K562 (cell line): ENCODE measurements at places on chromosomes 1 and 21. TPM values are rescaled to one million over a fixed set of nuclear protein-coding genes. Genes with fewer than 3 reads are reported as not detected.

GRCh38 chr1:153779781-153780541, 4.8 kb downstream of the SLC27A3 start:
- DNase-seq: peak; percentile 54

DNA sequence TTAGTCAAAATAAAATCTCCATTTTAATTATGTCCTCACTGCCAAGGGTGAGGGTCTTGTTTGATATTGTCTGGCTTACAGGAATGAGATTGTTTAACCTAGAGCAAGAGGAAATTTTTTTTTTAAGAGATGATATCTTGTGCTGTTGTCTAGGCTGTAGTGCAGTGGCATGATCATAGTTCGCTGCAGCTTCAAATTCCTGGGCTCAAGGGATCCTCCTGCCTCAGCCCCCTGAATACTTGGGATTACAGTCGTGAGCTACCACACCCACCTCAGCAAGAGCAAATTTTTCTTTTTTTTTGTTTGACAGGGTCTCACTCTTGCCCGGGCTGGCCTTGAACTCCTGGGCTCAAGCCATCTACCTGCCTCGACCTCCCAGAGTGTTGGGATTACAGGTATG, 84.6 kb downstream of the DISP1 start:
- no peak for DNase-seq

GRCh38 chr1:75641325-75641724, 30.4 kb upstream of the SLC44A5 start:
- no peak for DNase-seq

DNA sequence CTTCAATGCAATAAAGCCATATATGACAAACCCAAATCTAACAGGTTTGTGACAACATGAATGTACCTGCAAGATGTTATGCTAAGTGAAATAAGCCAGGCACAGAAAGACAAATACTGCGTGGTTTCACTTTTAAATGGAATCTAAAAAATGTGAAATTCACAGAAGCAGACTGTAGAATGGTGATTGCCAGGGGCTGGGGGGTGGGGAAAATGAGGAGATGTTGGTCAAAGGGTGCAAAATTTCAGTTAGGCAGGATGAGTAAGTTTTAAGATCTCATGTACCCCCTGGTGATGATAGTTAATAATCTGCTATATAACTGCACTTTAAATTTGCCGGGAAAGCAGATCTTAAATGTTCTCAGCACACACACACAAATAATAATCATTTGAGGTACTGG, 160.5 kb downstream of the PTBP2 start:
- no peak for DNase-seq

DNA sequence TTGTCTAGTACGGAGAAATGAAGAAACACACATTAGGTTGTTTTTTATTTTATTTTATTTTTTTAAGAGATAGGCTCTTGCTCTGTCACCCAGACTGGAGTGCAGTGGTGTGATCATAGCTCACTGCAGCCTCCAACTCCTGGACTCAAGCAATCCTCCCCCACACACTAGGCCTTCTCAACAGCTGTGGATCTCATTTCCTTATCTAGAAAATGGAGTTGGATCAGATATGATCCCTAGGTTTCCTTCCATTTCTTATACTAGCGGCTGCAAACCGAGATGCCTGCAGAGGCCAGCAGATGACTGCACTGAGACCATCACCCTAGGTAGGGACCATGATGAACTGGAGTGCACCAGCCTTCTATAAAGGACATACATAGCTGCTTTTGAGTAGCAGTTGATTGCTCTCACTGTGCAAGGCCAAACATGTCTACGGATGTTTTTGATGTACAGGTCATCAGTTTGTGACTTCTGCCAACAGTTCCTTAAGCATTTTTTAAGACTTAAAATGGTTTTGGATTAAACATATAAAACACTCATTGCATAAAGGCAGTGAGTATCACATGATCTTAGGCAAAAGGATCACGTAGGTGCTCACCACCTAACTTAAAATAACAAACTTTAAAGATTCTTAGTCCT, 11.4 kb upstream of the KLHL12 start:
- peak; percentile 67 for DNase-seq

- DNase-seq: no peak
These were observed 38.9 kb downstream of the S1PR1 start for GRCh38 chr1:101275672-101276071.

- DNase-seq: no peak
These were observed 14.2 kb downstream of the COL6A1 start for GRCh38 chr21:45995686-45996179.

GRCh38 chr1:201230676-201231075, 40.1 kb downstream of the IGFN1 start:
- DNase-seq: no peak

LCE1D gene
- not detected in 2 replicates for polyA plus RNA-seq

RBM34 gene
- 99.9 and 124 TPM in 2 replicates for polyA plus RNA-seq

DNA sequence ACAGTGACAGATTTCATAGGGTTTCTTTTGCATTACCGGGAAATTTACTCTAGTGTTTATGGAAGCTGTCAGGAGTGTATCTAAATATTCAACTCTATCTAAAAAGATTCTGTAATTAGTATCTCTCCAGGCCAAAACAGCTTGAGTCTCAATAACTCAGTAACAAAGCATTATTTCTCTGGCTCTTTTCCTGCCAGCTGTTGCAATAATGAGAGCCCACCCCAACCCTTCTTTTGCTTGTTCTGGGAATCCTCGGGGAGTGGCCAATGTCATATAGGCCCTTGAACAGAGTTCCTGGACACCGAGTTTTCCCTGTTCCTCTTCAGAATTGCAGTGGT, 120.1 kb upstream of the SGIP1 start:
- DNase-seq: no peak

RHD gene
- 8.8 and 9.1 TPM in 2 replicates for polyA plus RNA-seq

DNA sequence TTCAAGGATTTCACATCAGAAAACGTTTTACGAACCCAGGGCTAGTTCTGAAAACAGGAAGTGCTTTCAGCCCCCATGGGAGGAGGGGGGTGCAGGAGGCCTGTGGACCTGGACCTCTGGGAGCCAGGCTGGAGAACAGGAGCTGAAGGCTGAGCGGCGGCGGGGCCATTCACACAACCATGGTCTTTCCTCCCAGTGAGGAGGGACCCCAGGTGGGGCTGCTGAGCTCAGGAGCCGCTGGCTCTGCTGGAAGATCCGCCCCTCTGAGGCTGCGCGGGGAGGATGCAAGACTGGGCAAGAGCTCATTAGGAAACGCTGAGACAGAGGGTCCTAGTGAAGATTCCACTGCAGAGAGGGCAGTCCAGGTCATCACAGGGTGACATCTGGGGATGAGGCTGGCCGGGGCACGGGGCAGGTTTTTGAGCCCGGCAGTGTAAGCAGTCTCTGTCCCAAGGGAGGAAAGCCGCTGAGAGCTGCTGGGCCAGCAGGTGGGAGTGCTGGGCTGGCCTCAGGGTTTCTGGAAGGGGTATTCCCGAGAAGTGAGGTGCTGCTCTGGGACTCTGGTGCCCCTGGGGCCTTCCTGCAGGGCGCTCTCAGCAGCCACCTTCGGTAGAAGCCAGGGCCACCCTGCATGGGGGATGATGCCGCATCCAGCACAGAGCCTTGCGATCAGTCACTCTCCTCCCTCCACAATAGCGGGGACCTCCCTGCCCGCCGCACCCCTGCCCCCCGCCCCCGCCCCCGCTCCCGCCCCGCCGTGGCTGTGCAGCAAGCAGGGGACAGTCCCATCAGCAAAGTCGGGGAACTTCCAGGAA, 7.5 kb downstream of the MX2 start:
- DNase-seq: no peak

HUNK gene
- polyA plus RNA-seq: not detected in 2 replicates

ARMH1 gene
- polyA plus RNA-seq: 0.41 TPM in 1 of 2 replicates, not detected in the other

DNA sequence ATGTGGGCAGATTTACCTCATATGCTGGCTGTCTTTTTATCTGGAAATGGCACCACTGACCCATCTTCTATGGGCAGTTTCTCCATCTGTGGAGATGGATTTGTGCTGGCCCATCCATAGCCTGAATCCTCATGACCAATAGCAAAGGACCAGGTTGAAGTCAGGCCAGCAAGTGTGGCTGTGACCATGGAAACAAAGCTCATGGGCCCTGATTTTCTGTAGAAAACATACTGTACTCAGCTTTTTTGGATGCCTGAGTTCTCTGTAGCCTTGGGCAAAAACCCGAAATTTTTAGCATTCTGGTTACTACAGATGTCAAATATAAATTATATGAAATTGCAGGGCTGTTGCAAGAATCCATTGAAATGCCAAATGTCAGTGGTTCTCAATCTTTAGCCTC, 155.0 kb downstream of the PLXNA2 start:
- DNase-seq: no peak

DNA sequence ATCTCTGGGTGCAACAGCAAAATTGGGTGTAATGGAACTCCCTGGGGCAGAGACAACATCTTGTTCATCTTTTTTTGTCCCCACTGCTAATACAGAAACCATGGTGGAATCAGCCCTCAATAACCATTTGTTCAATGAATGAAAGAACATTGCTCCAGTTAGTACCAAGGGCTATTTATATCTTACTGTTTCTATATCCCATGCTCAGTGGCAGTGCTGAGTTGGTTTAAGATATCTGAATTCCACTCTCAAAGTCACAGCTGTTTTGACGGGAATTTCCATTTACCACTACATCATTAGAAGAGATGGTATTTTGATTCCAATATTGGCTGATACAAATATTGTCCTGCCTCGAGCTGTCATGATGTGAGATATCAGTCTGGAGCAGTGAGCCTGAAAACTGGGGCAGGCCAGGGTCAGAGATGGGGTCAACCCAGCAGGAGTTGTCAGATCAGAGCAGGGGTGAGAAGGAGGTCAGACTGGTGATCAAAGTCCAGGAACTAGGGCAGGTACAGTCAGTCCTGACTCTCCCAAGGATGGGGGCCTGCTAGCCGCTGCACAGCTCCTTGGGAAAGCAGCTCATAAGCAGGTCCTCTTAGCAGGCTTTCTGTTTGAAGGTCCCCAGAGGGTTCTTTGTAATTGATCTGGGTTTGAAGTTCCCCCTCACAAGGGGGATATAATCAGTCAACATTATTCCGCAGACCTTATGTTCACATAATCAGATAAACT, 5.8 kb upstream of the PHC2 start:
- peak; percentile 33 for DNase-seq

DNA sequence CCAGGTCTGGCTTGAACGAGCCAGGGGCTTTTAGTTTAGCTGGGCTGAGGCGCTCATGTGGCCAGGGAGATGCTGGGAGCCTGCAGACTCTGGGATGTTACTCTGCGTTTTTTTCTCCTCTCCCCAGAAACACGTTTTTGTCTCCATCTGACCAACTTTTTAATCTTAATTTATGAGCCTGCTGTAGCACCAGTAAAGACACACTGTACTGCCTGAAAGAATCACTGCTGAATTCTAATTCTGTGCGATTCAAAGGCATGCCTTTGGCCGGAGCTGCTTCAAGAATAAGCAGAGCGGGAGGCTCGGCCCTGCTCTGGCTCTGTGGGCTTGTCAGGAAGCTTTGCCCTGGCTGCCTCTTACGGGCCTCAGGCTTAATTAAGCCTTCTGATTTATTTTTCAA, 129.5 kb downstream of the CAMTA1 start:
- DNase-seq: no peak

- DNase-seq: no peak
These were observed 33.5 kb downstream of the CYYR1 start for GRCh38 chr21:26539566-26539965.

GRCh38 chr1:227268943-227269342, 49.3 kb downstream of the CDC42BPA start:
- no peak for DNase-seq

DTL gene
- 42.9 and 48.6 TPM in 2 replicates for polyA plus RNA-seq

FCRL2 gene
- polyA plus RNA-seq: not detected in 2 replicates

DNA sequence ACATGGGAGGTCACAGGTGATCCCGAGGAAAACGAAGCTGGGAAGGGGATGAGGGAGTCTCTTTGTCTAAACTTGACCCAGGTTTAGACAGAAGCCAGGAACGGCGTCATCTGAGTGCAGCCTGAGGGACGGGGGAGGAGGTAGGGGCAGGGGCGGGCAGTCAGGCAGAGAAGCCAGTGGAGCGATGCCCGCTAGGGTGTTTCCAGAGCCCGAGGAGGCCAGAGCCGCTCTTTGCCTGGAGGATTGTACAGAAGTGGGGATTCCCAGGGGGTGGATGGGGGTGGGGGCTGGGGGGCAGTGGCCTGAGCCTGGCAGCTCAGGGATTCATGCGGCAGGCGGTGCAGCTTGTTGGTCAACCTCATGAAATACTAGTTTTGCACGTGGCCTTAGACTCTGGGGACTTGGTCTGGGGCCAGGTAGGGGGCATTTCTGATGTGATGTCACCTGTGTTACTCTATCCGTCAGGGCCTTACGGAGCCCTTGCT, 58.4 kb downstream of the VPS26C start:
- DNase-seq: no peak

DNA sequence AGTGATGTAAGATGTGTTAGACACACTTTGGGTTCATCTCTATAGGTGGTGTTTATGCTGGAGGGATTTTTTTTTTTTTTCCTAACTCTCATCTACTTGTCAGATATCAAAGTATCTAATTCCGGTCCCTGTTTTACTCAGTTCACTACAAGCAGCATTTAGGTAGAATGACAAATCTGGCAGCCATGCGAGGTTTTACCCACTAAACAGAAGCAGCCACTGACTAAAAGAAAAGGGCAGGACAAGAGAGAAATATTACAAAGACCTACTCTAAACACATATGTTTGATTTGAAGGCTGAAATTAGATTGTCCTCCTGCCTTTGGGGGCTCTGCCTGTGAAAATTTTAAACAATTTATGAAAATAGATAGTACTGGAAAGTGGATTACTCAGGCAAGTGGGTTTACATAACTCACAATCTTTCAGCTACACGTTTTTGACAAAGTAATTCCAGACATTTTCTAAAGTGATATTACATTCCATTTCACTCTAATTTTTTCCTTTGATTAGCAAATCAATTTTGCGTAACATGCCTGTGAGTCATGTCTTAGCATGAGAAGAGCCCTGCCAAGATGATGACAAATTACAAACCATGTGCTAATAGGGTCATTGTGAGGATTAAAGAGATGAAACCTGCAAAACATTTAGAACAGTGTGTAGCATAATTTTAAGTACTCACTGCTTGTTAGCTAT, 172.6 kb downstream of the PLA2G4A start:
- DNase-seq: no peak

DNA sequence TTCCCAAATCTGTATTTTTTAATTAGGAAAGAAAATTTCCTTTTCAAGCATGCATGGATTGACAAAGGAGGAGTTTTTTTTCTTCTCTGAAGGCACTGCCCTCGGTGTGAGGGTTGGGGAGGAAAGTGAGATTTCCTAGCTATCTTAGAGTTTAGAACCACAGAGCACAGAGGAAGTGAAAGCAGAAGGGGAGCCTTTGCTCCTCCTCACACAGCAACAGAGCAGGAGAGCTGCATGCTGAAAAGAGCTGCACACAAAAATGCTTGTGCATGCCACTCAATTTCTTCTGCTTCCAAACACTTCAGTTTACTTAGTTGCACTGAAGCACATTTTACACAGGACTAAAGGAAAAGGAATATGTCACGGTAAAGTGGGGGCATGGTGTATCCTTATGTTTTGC, 308.1 kb downstream of the GPATCH2 start:
- DNase-seq: no peak

GRCh38 chr1:33322870-33323585, 2.1 kb upstream of the A3GALT2 start:
- no peak for DNase-seq

DNA sequence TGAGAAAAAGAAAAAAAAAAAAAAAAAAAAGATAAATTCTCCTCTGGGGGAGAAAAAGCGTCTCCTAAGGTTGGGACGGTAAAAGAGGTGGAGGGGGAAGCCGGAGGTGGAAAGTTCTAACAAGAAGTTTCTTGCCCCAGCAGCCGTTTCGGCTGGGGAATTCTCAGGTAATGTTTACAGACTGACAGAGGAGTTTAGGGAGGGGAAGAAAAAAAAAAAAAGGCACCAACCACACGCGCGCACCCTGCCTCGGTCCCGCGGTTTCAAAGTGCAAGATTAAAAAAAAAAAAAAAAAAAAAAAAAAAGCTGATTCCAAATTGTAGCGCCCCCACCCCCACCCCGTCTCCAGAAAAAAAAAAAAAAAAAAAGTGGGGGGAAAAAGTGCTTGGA, 504 bp downstream of the DHRS3 start:
- peak; percentile 58 for DNase-seq
